ENCODE measurements at places on chromosomes 12 and 14. TPM values are rescaled to one million over a fixed set of nuclear protein-coding genes. Genes with fewer than 3 reads are reported as not detected.

PLEKHD1 gene
- 0.17 TPM for total RNA-seq

AMN gene
- not detected for total RNA-seq

RNFT2 gene
- 1.6 TPM for total RNA-seq

SRRM4 gene
- 0.47 TPM for total RNA-seq

GARIN6 gene
- total RNA-seq, result not detected

STXBP6 gene
- total RNA-seq, result 26.3 TPM

DNA sequence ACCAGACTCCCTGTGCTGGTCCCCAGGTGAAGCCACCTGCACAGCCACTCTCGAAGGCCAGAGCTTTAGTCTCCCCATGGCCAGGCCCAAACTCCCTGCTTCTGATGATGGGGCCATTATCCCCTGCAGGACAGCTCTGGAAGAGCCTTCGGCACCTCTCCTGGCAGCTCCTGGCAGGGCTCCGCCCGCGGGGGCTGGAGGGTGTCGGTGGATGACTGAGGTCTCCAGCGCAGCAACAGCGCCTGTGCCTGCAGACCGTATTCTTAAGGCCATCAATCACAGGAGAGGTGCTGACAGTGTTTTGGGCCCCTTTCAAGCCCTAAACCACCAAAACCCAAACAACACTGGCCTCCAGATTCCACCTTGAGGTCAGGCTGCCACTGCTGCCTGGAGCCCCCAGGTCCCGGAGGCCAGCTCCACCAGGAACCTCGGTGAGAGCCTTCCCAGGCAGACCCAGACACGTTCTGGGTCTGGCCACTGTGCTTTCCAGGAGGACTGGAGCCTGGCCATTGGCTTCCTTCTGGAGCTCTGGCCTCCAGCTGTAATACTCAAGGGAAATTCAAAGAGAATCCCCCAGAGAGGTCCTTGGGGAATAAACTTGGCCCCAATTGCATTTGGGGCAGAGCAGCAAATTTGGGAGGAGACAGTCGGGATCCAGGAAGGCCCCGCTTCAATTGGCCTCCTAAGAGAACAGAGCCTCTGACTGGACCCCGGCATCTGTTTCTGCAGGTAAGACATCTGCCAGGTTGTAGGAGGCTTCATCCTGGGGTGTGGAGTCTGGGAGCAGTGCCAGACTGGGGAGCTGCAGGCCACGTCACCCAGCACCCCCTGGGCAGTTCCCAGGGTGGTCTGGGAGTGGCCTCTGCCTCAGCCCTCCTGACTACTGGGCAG lies 210.6 kb upstream of the RTL1 start:
- peaks cover 3% of the 10 kb centered on the region for H3K4me1 ChIP-seq
- H3K27me3 ChIP-seq, result no peaks in the 10 kb centered on the region
- no peaks in the 10 kb centered on the region for H3K36me3 ChIP-seq
- no peak for DNase-seq
- H3K4me3 ChIP-seq, result no peak overlapping the region

DNA sequence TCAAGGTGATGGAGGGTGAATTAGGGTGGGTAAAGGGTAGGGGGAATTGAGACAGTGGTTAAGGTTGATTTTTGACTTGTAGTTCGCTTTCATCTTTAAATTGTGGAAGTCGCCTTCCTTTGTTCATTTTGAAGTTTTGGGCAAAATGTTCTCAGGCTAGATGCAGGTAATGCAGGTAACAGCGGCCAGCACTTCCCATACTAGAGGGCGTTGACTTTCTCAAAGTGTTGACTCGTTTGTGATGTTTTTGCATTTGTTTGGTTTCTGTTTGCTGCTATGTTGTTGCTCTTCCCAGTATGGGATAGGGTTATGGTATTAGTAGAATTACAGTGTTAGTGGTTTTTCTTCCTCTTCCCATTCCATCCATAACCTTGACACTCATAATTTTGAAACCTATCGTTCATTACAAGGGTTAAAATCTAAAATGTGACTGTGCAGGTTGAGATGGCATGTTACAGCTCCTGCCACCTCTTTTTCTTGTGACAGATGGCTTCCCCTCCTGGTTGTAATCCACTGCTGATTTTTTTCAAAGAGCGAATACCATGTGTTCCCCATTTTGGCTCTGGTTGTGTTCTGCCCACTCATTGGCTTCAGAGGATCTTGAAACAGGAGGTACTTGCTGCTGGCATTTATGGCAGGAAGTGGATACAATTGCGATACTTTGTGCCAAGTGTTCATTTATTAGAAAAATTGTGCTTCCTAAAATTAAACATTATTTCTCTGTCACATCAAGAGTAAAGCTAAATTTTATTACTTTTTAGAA lies 57.1 kb downstream of the ERC1 start:
- no peaks in the 10 kb centered on the region for H3K36me3 ChIP-seq
- no peak overlapping the region for H3K4me3 ChIP-seq
- no peak overlapping the region for H3K27ac ChIP-seq
- DNase-seq, result no peak
- peaks cover 19% of the 10 kb centered on the region for H3K4me1 ChIP-seq
- H3K27me3 ChIP-seq, result no peaks in the 10 kb centered on the region

DNA sequence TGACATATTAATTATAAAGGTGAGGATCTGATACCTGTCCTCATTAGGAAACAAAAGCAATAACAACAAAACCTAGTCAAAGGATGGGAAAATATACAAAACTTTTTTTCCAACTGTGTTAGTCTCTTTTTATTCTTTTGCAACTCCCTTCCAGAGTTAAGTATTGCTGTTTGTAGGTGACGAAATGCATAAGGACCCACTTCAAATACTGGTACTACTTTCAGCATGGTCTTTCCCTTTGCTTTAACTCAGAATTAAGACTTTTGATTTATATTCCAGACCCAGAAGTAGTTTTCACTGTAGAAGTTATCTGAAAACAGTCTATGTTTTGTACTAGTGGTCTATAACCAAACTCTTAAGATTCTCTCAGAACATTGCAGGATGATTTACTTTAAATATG lies 34.1 kb upstream of the ABCC9 start:
- H3K4me3 ChIP-seq, result no peak overlapping the region
- H3K4me1 ChIP-seq, result no peaks in the 10 kb centered on the region
- no peak overlapping the region for H3K27ac ChIP-seq
- H3K36me3 ChIP-seq, result no peaks in the 10 kb centered on the region
- H3K27me3 ChIP-seq, result no peaks in the 10 kb centered on the region

DNA sequence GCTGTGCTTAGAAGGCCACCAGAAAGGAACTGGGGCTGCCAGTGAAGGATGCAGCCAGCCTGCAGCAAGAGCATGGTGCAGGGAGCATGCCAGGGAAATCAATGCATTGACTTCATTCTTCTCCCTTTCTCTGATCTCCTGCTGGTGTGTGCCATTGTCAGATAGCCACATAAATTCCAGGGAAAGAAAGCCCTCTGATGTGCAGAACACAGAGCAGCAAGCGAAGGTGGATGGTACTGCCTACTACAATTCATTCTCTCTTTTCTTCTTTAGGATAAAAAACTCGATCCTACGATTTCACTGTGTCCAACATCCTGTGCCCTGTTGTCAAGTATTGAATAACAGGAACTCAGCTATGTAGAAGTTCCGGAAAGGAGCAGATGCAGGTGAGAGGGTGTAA lies 446.7 kb upstream of the TMEM132C start:
- H3K36me3 ChIP-seq, result no peaks in the 10 kb centered on the region
- H3K27ac ChIP-seq, result no peak overlapping the region

GRCh38 chr12:20305470-20305869 lies 62.9 kb upstream of the PDE3A start:
- no peak overlapping the region for H3K4me3 ChIP-seq
- no peaks in the 10 kb centered on the region for H3K36me3 ChIP-seq
- H3K27ac ChIP-seq, result no peak overlapping the region

DNA sequence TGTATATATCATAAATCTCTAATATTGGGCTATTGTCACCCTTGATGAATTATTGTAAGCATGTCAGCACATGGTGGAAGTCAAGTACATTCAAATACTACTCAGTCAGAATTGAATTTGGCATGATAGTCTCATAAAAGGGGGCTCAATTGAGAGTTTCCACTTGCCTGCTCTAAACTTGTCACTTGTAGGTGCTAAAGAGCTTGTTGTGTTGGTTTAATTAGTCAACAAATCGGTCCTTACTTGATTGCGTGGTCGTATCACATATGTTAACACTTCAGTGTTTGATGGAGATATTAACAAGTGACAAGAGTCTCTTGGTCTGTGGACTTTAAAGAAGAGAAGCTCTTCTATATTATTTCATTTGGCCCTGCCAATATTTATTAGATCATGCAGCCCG lies 81.1 kb downstream of the NKX2-1 start:
- H3K4me3 ChIP-seq, result no peak overlapping the region
- peaks cover 47% of the 10 kb centered on the region for H3K27me3 ChIP-seq
- DNase-seq, result no peak
- H3K4me1 ChIP-seq, result no peaks in the 10 kb centered on the region

GRCh38 chr12:25365340-25365730 lies 114.6 kb upstream of the KRAS start:
- H3K27me3 ChIP-seq, result no peaks in the 10 kb centered on the region
- H3K36me3 ChIP-seq, result no peaks in the 10 kb centered on the region
- H3K27ac ChIP-seq, result no peak overlapping the region
- DNase-seq, result no peak
- H3K4me1 ChIP-seq, result no peaks in the 10 kb centered on the region

DNA sequence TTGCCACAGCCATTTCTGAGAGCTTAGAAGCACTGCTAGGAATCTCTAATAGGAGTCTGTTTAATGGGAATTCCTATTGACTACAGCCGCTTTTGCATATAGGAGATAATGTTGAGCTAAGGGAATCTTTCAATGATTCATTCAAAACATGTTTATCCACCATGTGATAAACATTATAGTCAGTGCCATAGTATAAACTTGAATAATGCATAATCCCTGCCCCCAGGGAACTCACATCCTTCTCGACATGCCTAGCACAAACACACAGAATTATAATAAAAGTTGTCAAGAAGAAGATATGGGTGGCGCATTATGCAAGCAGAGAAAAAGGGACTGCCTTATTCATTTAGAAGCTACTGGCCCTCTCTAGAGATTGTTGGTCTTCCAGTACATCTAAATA lies 248.0 kb downstream of the DAD1 start:
- H3K36me3 ChIP-seq, result no peaks in the 10 kb centered on the region
- no peak overlapping the region for H3K27ac ChIP-seq
- no peak overlapping the region for H3K4me3 ChIP-seq
- no peak for DNase-seq

DNA sequence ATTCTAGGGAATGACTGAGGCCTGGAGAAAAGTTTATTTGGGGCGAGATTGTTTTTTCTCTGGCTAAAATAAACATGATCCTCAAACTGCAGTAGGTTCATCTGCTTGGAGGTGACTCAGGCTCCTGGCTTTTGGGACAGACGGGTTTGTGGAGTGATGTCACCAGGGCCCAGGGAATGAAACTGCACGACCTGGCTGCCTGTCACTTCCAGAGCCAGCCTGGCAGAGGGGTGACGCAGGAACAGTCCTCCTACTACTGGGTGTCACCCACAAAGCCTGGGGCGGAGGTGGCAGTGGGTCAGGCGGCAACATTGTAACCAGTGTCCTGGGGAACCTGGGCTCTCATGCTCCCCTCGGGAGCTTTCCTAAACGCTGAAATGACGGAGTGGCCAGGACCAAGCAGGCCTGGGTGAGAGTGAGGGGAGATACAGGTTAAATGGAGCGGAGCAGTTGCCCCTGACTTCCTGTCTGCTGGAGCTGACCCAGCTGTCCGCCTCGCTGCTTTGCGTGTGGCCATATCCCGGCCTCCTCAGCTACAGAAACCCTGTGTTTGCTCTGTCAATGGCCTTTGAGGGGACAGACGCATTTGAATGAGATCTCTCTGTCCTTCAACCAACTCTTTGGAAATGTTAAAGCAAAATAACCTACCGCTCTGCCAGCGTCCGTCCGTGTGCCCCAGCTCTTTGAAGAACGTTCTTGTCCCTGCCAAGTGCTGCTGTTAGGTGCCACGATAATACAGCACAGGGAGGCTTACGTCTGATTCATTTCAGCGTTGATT lies 6.5 kb downstream of the HIP1R start:
- peaks cover 20% of the 10 kb centered on the region for H3K4me1 ChIP-seq
- no peak for DNase-seq
- H3K27me3 ChIP-seq, result no peaks in the 10 kb centered on the region
- no peaks in the 10 kb centered on the region for H3K36me3 ChIP-seq

DNA sequence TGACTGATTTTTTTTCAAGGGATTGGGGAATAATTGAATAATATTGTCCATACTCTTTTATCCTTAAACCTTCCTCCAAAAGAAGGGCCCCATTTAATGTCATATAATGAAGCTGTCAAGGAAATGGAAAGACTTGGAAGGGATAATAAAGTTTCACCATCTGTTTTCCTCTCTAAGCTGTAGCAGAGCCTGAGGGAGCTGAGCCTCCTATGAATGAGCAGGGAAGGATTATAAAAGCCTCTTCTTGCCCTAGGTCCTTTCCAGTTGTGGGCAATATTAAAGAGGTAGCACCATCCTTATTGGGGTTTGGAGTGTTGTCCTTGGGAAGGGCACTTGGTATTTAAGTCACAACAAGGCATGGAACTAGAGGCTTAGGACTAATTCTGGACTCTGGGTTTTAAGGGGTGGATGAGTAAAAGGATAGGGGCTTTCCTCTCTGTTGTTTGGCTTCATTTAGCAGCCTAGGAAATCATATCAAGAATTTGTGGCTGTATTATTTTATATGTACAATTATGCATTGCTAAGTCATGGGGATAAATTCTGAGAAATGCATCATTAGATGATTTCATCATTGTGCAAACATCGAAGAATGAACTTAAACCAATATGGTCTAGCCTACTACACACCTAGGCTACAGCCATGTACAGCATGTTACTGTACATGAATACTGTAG lies 408.5 kb upstream of the DCN start:
- H3K27me3 ChIP-seq, result no peaks in the 10 kb centered on the region
- no peak for DNase-seq
- no peak overlapping the region for H3K4me3 ChIP-seq
- no peaks in the 10 kb centered on the region for H3K36me3 ChIP-seq
- H3K27ac ChIP-seq, result no peak overlapping the region

- H3K4me1 ChIP-seq, result peaks cover 6% of the 10 kb centered on the region
- no peak for DNase-seq
- H3K36me3 ChIP-seq, result no peaks in the 10 kb centered on the region
- H3K27me3 ChIP-seq, result no peaks in the 10 kb centered on the region
Observed at GRCh38 chr14:100320157-100320856, 2.8 kb upstream of the SLC25A47 start.

DNA sequence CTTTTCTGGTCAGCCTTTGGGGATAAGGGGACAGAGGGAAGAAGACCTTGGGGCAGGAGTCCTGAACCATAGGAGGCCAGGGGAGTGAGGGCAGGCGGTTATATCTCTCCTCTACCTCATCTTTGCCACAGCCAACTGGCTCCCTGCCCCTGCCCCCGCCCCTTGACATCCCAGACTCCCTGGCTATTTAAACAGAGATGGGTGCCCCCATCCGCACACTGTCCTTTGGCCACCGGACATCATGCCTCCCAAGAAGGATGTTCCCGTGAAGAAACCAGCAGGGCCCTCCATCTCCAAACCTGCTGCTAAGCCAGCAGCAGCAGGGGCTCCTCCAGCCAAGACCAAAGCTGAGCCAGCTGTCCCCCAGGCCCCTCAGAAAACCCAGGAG lies 1.3 kb downstream of the MYL6B start:
- no peak for DNase-seq
- H3K27ac ChIP-seq, result no peak overlapping the region
- no peak overlapping the region for H3K4me3 ChIP-seq
- H3K27me3 ChIP-seq, result no peaks in the 10 kb centered on the region
- H3K4me1 ChIP-seq, result peaks cover 28% of the 10 kb centered on the region

- H3K36me3 ChIP-seq, result no peaks in the 10 kb centered on the region
- no peaks in the 10 kb centered on the region for H3K27me3 ChIP-seq
Observed at GRCh38 chr12:72057330-72057914, 118.8 kb downstream of the TPH2 start.

Data from heart right ventricle (tissue), 16 donors.